ENCODE measurements at places on chromosomes 1 and 21.

DNA sequence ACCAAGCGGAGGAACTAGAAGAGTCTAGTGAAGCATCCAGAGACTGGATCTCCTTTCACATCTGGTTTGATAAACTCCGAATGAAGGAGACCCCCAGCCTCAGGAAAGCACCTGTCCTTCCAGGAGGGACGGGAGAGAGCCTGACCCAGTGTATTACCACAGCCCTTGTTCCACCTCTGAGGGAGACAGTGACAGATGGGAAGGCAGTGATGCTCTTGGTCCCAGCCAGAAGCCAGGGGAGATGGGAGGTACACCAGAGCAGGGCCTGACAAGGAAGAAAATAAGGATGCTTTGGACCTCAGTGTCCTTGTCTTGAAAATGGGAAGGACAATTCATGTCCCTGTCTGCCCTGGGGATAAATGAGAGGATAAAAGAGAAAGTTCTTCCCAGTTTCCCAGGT is 3.5 kb downstream of the KLHDC7A start:
- no peak for DNase-seq

DNA sequence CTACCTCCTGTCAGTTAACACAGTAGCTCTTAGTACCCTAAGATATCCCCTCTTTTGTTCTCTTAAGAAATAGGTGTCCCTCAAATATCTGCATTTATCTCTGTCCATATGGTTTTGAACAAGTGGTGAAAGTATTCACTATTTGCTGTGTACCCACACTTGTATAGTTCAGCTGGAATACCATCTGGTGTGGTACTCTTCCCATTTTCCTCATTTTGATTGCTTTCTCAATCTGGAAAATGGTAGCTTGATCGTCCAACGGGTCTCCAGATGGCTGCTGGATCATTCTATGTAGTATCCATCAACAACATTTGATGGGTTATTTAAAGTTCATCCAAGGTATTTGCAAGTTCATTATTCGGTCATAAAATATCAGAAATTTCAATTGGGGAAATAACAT is 100.3 kb upstream of the DPYD start:
- DNase-seq, result no peak

GRCh38 chr1:1032424-1032823 is 12.5 kb downstream of the AGRN start:
- no peak for DNase-seq

- no peak for DNase-seq
These were observed 73.8 kb downstream of the AK4 start for GRCh38 chr1:65221638-65222339.

GRCh38 chr1:196954778-196955177 is 11.2 kb downstream of the CFHR2 start:
- no peak for DNase-seq
